ENCODE measurements at places on chromosomes 16 and 17.

GRCh38 chr17:33871720-33872540, 383.2 kb upstream of the CCL2 start:
- no peak for DNase-seq

DNA sequence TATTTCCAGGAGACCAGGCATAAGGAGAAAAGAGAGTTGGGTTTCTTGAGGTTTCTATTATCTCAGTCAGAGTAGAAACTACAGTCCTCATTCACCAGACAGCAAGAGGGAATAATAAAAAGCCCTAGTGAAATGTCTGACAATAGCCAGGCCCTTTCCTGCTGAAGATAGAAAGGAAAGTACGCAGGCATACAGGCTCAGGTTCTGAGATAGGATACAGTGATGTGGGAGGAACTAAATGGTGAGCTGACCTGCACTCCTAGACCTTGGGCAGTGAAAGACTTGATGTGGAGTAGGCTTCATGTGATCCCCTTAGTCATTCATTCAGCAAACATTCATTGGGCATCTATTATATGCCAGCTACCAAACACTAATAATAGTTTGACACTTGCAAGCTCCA, 14.9 kb downstream of the ZNF821 start:
- DNase-seq = no peak

DNA sequence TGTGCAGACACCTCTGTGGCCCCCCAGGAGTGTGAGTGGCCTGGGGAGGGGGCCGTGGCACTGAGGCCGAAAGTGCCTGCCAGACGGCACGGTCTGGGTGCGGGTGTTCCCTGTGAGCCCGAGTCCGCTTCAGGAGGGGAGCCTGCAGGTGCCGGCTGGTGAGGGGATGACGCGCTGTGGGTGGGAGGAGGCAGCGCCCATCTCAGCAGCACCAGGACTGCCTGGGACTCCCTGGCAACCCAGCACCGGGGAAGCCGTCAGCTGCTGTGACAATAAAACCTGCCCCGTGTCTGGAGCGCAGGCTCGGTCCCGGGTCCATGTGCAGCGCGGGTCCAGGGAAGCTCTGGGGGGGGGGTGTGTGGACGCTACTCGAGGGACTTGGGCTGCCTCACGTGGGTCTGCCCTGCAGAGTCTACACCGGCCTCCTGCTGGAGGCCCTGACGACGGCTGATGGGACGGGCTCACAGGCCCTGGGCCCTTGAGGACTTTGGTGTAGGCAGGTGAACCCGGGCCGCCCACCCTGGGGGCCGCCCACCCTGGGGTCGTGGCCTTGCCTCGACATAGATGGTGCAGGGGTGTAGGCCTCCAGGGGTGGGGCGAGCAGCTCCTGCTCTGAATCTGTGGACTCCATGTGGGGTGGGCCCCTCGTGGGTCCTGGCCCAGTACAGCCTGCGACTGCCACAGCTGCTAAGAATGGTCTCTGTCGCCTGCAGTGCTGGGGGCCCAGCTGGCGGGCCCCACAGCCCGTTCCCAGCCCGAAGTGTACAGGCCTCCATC, 5.9 kb upstream of the RAB40C start:
- no peak for DNase-seq

GRCh38 chr16:67233596-67233995, 6.7 kb downstream of the TMEM208 start:
- DNase-seq = no peak

DNA sequence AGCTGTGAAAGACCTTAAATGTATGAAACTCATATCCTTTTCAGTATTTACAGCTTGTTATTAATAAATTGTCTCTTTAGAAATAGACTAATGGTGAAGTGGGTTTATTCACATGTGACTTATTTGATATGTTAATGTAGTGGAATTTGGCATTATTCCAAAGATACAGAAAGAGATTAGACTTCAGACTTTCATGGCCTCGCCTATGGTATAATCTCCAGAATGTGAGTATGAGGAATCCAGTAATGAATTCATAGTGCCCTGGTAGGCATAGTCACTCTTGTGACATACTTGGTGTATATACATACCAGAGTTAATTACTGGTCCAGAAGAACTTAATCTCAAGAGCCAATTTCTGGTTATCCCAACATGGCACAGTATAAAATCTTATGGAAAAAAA, 72.7 kb downstream of the OMG start:
- DNase-seq = no peak

- DNase-seq = no peak
These were observed 8.9 kb downstream of the NHERF2 start for GRCh38 chr16:2035431-2036199.

GRCh38 chr16:89701425-89702406, at the start of gene SPATA2L:
TSS of gene SPATA2L (minus strand) at chr16:89701705. CDS start at chr16:89701232, 473 bp downstream.
- DNase-seq = peak; percentile 94

DNA sequence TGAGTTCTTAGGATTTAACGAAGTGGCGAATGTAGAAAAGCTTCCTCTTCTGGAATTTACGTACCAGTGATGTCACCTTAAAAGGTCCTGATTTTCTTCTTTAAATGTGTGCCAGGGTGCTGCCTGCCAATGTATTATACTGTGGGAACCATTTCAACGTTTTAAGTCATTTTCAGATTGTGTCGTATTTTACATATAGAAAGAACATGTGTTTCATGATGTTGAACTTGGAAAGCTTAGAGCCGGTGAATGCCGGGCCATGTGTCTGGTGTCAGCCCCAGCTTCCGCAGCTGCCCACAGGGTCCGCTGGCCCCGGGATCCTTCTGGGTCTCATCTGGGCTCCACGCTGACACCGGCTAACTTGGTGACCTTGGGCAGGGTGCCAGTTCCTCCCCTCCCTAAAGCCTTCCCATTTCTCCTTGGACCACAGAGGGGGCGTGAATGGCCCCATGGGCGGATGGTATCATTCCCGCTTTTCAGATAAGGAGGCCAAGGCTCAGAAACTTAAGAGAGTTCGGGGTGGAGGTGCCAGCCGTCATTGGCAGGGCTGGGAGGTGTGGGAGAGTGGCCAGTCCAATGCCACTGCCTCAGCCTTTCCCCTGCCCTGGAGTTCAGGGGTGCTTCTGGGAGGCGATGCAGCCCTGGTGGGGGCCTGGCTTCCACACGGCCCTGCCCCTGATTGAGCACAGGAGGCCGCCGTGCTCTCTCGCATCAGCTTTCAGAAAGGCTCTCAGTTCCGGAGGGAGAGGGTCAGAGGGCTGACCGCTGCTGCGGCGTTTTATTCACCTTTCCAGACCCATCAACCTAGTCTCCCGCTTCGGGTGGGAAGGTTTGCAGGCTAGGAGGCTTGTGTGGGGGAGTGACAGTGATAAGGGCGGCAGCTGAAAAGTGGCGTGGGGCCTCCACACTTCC, 68.8 kb upstream of the CIBAR2 start:
- no peak for DNase-seq

GRCh38 chr16:503150-504071, 24.1 kb upstream of the CAPN15 start:
- DNase-seq = no peak

GRCh38 chr17:6927290-6928126, 68.3 kb upstream of the ALOX12 start:
- no peak for DNase-seq

- no peak for DNase-seq
These were observed 35.3 kb downstream of the FAM20A start for GRCh38 chr17:68565661-68566441.

DNA sequence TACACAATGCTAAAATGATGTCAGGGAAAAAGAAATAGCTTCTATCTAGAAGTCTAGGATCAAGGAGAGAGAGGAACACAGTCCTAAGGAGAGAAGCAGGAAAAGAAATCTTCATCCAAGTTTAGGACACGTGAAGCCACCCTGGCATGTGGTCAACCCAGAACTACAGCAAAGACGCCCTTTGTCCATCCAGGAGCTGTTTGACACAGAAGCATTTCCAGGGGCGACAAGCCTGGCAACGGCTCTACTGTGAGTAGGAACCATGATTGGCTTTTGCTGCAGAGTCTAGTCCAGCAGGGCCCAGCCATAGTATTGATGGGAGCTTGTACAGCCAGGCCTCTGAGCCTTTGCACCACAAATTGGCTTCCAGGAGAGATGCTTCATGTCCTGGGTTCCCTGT, 185.4 kb upstream of the RPL38 start:
- no peak for DNase-seq

DNA sequence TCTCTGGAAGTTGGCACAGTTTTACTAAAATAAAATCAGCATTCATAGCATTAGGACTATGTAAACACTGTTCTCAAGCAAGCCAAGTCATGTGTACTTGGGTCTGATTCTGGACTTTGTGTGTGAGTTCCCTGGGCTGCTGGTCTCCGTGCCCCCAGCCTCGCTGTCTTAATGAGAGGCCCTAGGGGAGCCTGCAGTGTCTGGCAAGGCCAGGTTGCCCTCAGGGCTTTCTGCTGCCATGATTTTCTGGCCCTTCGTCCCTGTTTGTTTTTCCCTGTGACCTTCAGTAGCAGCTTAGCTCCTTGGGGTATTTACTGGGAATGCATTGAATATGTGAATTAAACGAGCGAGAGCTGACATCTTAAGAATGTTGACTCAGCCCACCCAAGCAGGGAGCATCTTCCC, 161.8 kb downstream of the RPTOR start:
- no peak for DNase-seq

GRCh38 chr17:75267411-75268232, 3.4 kb downstream of the MIF4GD start:
- DNase-seq = no peak

DNA sequence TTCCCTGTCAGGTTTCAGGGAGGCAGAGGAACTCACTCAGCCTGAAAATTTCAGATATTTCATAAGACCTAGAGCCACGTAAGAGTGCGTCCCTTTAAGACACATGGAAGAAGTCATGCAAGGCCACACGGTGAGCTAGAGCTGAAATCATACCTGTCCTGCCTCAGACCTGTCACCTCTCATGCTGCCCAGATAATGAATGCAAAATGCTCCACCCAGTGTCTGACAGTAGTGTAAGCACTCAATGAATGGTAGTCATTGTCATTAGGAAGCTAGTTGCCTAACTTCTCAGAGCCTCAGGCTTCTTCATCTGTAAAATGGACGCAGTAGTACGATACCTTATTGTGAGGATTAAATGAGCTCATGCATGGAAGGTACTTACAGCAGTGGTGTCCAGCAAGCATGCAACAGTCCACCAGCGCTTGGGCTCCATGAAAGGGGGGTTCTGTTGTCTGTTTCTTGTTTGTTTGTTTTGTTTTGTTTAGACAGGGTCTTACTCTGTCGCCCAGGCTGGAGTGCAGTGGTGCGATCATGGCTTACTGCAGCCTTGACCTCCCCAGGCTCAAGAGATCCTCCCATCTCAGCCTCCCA, 60.7 kb downstream of the WSB1 start:
- no peak for DNase-seq

DNA sequence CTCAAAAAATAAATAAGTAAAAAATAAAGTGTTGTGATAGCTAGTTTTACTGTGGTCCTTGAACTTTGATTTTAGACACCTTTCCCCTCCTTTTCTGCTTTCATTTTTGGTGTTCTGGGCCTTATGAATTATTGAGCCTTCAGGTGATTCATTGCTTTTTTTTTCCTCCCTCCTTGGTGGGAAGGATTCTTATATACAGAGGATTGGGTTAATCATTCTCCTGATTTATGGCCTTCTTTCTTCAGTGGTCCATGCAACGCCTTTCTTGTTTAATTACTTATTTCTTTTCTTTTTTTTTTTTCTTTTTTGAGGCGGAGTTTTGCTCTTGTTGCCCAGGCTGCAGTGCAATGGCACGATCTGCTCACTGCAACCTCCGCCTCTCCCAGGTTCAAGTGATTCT, 8.0 kb upstream of the MYL4 start:
- DNase-seq = no peak

DNA sequence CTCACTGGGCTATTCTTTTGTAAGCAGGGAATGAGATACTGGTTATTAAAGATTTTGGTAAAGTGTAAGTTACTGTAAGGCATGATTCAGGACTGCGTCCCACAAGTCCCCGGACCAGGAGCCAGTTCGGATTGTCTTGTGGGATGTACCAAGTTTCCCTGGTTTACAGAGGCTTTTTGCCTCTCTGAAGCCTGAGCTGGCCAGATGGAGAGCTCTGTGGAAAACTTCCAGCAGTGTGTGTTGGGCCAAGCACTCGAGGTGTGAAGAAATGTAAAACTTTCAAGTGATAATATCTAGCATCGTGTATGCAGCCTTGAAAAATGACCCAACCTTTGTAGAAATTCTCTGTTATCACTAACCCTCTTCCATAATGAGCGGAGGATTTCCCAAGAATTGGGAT, 2.4 kb downstream of the EPN2 start:
- DNase-seq = no peak

GRCh38 chr16:303760-304505, 21.0 kb downstream of the PDIA2 start:
- no peak for DNase-seq

- no peak for DNase-seq
These were observed 161.2 kb upstream of the IRX3 start for GRCh38 chr16:54447576-54448440.

DNA sequence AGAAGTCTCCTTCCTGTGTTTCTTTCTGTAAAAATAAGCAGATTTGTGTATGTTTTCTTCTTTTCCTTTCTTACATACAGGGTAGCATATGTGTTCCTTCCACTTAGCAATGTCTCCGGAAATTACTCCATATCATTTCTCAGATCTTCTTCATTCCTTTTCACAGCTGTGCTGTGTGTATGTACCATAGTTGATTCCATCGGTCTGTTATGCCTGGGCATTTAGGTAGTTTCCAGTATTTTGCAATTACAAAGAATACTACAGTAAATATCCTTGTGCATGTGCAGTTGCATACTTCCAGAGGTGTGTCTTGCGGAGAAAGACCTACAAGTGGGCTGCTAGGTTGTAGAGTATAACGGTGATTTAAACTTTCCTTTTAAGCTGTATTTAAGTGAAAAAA, 69.8 kb downstream of the CLEC16A start:
- DNase-seq = no peak

DNA sequence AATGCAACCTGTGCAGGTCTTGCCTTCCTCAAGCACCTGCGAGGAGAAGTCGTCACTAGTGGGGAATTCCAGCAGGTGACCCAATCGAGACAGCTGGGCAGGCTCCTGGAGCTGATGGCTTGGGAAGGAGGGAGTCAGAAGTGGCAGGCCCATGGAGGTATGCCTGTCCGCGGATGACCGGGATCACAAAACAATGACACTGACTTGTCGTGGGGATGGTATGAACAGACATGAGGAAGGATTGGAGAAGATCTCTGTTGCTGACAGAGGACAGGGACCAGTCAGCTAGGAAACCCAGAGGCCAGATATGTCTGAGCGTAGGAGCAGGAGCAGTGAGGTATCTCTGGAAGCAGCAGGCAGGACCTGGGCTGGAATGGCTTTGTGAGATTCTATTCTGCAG, 233.3 kb downstream of the SOX9 start:
- DNase-seq = no peak

DNA sequence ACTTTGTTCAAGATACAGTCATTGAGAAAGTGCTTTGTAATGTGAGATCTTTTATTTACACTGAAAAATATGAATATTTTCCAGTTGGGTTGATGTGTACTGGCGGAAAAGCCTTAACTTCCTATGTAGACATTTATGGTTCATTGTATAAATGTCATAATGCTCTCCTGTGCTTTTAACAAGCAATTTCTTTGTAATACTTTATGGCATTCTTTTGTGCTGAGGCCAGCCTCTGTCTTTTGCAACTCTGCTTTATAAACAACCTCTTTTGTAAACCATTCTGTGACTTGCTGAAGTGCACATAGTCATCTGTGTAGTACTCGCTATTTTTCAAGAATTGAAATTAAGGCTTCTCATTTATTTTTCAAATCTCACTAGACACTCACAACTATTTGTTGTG, 291.2 kb downstream of the CDH11 start:
- DNase-seq = no peak

GRCh38 chr17:39572121-39572520, 35.6 kb downstream of the NEUROD2 start:
- no peak for DNase-seq
